ENCODE measurements at places on chromosomes 5 and 9.

- no peak for DNase-seq
Observed at GRCh38 chr9:33840381-33840780, 23.4 kb downstream of the UBE2R2 start.

GRCh38 chr9:92312887-92313623 is 12.1 kb downstream of the NOL8 start:
- DNase-seq = no peak

DNA sequence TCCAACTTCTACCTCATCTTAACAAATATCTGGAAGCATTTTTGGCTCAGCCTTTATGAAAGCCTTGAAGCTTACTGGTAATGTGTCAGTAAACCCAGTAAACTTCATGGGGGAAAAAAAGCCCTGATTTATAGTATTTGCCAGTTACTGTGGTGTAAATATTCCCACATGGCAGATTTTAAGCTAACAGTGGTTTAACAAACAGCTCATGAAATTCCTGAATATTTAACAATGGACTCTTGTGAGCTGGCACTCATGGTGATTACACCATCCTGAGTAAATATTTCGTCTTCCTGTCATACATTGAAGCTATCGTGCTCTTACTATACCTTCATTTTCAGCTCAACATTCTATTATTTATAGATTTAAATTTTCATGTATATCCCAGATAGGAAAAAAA is 57.0 kb upstream of the ACOT12 start:
- no peak for DNase-seq

GRCh38 chr9:124559871-124560270 is 52.7 kb upstream of the NR5A1 start:
- DNase-seq = no peak

DNA sequence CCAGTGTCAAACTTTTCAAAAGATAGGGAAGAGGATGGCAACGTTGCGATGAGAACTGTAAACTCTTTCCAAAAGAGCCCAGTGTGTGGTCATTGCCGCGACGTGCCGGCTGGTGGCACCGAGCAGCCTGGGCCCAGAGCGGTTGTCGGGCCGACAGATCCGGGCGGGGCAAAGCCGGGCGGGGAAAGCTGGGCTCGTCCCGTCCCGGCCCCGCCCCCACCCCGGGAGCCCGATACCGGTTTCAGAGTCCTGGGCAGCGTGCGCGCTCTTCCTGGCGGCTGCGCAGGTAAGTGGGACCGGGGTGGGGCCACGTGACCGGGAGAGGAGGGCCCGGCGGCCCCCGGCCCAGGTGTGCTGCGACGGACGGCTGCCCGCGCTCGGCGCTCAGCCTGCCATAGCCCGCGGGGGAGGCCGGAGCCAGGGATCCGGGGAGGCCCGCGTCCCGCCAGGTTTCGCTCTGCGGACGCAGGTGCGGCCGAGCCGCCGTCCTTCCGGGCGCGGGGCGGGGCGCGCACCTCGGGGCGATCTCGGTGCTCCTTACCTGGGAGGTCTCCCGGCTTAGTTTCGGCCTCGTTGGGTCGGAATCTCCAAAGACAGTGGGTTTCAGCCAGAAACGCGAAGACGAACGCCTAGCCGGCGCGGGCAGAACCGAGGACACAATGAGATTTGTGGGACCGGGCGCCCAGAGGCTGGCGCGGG is at the start of gene MARVELD2:
MARVELD2 (plus strand) TSS at position 232 of the 699 bp plus-strand sequence. CDS start 4,270 bp downstream, outside the sequence.
- DNase-seq = no peak

DNA sequence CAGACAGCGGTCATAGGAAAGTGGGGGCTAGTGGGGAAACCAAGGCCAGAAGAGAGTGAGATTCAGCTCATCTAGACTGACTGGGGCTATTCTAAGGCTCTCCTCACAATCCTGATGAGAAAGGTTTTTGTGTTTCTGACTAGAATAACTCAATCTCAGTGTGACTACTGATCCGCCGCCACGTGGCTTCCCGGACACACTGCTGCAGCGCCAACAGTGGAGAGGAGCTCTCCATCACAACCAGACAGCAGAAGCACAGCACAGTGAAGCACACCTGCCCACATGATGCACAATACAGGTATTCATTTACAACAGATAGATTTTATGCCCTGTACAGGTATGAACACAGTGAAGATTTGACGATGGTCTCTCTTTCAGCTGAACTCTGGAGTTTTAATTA is 25.4 kb downstream of the NREP start:
- no peak for DNase-seq

GRCh38 chr5:151258816-151259215 is 5.8 kb downstream of the GM2A start:
- no peak for DNase-seq

DNA sequence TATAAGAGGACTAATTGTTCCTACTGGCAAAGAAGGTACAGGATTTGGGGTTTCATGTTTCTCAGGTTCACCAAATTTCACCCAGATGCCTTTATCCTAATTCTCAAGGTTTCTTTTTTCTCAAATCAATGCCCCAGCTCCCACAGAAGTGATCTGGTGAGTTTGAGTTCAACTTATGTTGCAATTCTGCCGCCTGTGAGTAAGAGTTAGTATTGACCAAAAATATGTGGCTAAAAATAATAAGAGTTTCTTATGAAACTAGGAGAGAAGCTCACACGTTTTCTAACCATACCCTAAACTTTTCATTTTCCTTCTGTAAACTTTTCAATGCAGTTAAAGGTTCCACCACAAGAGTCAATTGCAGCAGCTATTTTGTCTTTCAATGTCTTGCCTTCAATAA is 15.1 kb downstream of the SLCO6A1 start:
- DNase-seq = no peak

DNA sequence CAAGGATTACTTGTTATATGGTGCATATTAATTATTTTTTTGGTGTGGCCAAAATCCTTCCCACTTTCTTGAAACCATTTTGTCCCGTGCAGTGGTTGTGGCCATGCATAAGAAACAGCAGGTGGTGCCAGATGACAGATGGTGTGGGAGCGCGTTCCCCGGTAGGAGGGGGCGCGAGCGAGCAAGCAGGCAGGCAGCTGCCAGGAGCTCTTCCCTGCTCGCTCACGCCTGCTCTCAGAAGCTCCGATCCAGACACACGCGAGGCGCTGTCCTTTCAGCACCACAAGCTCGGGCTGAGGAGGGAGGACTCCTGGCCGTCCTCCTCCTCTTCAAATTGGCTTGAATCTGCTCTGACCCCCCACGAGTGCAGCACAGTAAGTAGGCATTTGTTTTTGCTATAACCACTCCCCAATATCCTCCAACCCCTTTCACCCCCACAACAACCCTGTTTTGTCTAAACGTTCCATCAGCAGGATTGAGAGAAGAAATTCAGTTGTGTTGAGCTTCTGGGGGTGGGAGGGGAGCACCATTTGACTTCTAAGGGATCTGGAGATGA is at the start of gene NSG2:
NSG2 (plus strand) TSS at position 237 of the 556 bp plus-strand sequence. CDS start 1,050 bp downstream, outside the sequence.
- peak; percentile 65 for DNase-seq

All from H54 (cell line).